Left cardiac atrium (tissue), 4 donors: ENCODE measurements at places on chromosomes 2 and 18.

DNA sequence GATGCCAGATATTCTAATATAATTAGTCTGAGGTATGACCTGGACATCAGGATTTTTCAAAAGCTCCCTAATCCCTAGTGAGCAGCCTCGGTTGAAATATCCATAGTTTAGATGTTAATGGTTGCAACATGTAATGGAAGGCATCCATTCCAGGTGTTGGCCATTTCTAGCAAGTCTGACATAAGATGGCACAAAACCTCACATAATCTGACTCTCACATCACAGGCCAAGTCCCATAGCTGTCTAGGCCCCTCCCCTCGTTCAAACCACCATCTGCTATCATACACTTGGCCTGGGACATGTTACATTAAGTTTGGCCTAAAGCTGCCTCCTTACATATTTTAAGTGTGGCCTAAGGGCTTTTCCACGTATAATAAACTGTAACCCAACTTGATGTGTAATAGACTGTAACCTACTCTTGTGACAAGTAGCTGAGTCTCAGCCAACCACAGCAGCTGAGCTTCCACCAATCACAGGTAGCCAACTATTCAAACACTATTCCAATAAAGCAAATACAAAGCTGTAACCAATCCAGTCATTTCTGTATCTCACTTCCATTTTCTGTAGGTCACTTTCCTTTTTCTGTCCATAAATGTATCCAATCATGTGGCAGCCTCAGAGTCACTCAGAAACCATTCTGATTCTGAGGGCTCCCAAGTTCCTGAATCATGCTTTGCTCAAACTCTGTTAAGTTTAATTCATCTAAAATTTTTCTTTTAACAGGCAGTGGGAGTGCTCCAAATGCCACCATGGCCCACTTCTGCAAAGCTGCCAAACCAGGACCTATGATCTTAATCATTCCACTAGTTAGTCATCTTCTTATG is 59.4 kb downstream of the ADD2 start:
- no peak for DNase-seq

GRCh38 chr2:132824716-132825115 is 154.7 kb upstream of the LYPD1 start:
- no peak for DNase-seq

DNA sequence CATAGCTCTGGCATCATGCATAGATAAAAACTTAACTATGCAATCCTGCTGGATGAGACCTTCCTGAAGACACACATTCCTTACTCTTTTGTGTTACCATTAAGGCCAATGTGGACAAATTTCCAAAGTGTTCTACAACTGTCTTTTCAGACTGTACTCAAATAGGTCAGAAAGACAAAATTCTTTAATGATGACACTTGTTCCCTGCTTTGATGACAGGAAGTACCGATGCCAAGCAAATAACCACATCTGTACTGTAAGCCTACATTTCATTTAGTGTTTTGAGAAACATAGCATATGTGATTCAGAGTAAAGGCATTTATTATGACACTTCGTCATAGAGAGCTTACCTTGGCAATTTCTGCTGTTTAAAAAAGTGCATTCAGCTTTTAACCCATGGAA is 55.0 kb downstream of the PMAIP1 start:
- DNase-seq: no peak

DNA sequence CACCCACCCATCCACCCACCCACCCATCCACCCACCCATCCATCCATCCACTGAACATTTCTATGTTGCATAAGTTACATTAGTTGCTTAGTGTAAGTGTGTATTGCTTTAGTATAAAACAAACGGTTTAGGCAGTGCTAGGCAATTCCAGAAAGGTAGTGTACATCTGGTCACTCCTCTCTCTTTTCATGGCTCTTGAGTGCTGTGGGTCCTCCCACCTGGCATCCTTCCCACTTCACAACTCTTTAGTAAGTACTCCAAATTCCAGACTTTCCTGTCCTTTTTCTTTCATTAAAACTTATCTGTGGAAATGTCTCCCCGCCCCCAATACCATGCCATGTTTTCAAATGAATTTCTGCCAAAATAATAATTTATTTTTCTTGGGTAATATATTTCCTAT is 122.5 kb downstream of the PLEKHM3 start:
- DNase-seq: no peak

DNA sequence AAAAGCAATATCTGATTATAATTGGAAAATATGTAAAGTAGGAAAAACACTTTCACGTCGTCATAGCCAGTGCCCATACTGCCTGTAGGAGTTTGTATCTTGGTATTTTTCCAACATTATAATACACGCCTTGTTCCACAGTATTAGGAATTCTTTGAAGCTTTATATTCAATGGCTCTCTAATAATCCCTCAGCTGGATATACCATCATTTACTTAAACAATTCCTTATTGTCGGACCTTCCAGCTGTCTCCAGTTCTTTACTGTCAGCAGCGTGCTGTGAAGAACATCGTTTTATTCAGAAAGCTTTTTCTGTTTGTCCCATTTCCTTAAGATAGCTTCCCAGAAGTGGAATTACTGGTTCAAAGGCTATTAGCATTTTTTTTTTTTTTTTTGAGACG is 31.7 kb downstream of the ATP6V1C2 start:
- DNase-seq: no peak

DNA sequence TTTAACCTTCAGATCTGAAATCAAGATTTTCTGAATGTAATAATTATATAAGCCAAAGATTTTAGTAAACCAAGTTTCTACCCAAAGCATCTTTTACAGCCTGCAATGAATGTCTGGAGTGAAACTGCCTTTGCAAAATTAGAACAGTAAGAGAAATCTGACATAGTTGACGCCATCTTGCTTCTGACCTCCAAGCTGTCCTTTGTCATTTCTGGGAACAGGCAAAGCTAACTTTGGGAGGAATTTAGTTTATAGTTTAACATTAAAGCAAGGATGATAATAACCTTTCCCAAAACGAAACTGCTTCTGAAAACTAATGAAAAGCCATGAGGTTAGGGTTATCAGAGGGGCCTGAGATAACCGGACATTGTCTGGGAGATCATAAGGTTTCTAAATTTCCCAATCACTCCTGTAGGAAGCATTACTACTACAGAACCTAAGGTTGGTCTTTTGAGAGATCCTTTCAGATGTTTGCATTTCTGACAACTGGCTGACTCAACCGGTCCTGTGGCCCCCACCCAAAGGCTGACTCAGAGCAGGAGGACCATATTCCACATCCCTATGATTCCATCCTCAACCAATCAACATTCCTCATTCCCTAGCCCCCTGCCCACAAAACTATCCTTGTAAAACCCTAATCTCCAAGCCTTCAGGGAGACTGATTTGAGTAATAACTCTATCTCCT is 124.5 kb downstream of the TMEM131 start:
- no peak for DNase-seq

GRCh38 chr2:236665101-236665500 is 95.5 kb downstream of the ACKR3 start:
- no peak for DNase-seq

DNA sequence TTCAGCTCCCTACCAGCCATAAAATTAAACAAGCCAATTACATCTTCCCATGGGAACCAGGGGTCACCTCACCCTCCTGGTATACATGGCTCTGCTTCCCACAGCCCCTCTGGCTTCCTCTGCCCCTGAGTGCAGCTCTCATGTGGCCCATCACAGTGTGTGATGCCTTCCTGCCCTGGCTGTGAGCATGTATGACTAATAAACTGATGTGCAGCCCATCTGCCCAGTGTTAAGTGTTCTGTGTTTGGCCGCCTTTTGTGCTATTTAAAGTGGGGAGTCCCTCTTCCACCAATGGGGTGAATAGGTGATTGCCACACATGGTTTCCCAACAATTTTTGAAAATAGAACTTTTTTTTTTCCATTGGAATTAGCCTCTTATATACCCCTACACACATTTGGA is 87.7 kb upstream of the PIEZO2 start:
- DNase-seq: no peak

- no peak for DNase-seq
These were observed 99.6 kb downstream of the DPP4 start for GRCh38 chr2:161974461-161974860.

GRCh38 chr2:16862471-16862870 is 196.8 kb upstream of the CYRIA start:
- no peak for DNase-seq

- DNase-seq: no peak
These were observed 12.0 kb upstream of the DARS1 start for GRCh38 chr2:135997380-135997779.

GRCh38 chr2:132999421-132999820 is 329.4 kb upstream of the LYPD1 start:
- DNase-seq: no peak

GRCh38 chr18:21451851-21452250 is 148.7 kb downstream of the ESCO1 start:
- DNase-seq: no peak

DNA sequence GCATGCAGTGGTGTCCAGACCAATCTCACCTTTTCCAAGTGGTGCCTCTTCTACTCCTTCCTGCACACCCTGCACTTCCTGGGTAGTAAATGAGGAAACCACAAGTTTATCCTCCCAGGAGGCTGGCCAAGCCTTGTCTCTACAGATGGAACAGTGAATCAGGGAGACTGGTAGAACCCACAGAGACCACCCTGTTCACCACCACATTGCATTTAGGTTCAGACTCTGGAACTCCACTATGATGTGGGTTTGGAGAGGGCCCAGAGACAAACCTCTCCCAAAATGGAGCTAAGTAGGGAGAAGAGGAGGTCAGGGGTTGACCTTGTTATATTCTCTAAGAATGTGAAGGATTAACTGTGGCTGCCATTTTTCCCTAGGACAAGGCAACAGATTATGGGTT is 102.8 kb upstream of the FZD7 start:
- no peak for DNase-seq

DNA sequence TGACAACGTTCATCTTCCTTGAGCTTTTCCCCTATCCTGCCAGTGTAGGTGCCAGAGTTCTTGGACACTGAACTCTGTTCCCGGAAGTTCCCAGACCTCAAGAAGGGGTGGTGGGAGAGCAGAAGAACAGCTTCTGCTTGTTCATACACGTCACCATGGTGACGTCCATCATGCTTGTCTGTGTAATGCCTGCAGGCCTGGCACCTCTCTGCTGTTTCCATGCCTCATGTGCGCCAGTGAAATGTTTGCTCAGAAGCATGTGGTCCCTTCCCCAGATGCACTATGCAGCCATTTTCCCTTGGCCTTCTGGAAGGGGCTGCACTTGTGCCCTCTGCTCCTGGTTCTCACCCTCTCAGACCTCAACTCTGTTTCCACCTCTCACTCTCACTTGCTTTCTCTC is 210.8 kb upstream of the NABP1 start:
- DNase-seq: no peak

- DNase-seq: no peak
These were observed 215.8 kb upstream of the ACVR2A start for GRCh38 chr2:147628971-147629421.

- DNase-seq: no peak
These were observed 96.2 kb upstream of the STK39 start for GRCh38 chr2:168343586-168343985.

- DNase-seq: no peak
These were observed 30.7 kb upstream of the SCN1A start for GRCh38 chr2:166158546-166158945.

DNA sequence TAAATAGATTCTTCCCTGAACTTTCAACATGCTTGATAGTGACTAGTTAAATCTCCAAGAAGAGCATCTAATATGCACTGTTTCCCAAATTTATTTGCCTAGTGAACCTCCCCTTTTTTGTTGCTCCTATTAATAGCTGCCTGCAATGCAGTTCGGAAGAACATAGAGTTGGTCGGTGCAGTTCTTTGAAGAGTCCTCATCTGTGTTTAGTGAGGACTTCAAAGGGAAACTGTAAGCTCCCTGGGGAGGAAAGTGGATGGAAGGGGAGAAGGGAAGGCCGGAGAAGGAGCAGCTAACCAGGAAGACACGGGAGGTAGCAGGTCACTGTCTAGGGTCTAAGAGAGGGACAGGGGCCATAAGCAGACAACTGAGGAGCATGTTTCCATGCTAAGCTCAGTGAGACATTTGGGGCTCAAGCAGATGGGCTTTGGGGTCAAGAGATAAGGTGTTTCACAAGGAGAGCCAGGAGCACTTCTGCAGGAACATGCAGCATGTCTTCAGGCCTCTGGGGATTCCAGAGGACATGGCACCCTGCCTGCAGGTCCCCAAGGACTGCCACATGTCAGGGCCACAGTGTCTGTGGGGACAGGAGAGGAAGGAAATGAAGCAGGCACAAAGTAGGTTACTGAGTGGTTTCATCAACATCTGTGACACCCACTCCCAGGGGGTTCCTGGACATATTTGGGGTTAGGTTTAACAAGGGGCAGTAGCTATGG is 48.7 kb upstream of the ANXA4 start:
- DNase-seq: no peak
